Esophagus squamous epithelium (tissue), 5 donors: ENCODE measurements at places on chromosomes 11 and 22.

DNA sequence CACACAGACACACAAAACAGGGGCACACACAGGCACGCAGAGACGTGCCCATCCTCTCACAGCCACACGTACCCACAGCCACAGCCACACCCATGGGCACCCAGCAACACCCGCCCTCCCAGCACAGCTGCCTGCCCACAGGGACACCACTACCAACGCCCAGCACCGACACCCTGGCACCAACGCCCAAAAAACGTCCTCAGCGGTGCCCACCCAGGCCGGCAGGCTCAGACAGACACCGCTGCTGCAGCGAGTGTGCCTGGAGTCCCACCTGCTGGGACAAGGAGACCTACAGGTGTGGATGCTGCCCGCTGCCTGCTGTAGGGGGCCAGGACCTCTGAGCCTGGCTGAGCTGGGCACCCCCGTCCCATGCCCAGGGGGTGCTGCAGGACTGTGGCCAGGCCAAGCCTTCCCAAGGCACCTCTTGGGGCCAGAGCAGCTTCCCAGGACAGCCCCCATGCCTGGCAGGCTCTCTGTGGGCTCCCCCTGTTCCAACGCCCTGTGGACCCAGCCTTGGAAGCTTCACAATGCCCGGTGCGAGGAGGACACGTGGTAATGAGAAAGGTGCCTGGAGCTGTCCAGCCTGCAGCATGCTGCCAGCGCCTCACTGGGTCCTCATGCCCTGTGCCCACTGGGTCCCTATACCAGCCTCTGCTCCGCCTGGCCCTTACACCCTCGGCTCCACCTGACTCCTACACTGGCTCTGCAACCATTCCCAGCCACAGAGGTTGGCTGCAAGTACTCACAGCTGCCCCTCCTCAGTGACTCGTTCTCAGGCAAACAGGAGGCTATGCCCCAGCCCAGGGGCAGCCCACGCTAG is 45.8 kb upstream of the TH start:
- DNase-seq, result no peak

- no peak for DNase-seq
Observed at GRCh38 chr11:44661311-44661717, 65.4 kb upstream of the TSPAN18 start.

DNA sequence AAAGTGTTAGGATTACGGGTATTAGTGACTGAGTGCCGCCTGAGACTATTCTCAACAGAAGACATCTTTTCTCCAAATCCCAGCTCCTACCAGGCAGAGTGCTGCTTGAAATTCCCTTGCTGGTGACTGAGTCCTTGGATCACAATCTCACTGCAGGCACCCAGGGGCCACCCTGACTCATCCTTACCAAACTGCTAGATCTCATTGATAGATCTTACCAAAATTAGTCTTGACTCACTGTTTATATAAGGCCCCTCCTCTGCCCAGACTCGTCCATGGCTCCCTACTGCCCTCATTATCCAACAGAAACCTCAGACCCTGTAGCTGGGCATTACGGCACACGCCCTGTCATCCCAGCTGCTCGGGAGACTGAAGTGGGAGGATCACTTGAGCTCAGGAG is 14.7 kb downstream of the TBC1D10A start:
- DNase-seq, result no peak

DNA sequence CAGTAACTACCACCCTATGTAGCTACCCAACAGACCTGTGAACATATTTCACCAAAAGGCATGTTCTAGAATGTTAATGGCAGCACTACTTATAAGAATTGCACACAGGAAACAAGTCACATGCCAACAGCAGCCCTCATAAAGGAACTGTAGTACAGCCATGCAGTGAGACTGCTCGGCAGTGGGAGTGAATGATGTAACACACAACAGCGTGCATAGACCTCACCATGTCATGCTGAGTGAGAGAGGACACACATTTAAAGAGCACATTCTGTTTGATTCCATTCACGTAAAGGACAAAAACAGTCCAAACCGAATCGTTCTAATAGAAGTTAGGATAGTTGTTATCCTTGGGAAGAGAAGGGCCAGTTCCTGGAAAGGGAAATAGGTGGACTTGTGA is 27.2 kb upstream of the KIRREL3 start:
- no peak for DNase-seq

DNA sequence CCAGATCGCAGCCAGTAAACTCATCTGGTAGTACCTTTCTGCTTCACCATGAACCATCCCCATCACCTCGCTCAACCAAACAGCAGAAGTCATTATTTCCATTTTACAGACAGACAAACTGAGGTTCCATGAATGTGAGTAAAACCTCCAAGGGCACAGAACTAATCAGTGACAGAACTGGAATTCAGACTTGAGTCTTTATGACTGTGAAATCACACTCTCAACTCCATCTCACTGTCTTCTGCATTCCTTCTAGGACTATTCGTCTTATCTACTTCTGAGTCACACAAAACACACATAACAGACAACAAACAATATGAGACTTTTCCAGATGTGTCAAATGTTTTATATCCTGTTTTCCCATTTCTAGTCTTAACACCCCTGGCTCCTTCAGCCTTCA is 9.3 kb upstream of the NUP50 start:
- DNase-seq, result no peak

DNA sequence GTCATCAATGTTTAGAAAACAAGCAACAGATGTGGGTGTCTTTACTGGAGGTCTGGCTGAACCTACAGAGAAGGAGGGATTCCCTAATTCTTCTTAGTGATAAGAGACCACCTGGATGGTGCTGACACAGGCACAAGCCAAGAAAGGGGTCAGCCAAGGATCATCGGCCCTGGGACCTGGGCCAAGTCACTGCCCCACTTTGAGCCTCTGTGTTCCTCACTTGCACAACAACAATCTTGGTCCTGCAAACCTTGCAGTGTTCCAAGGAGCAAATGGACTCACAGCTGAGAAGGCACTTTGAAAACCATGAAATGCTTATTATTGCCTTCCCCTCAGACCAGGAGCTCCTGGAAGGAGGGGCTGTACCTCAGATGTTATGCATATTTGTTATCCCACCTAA is 7.0 kb upstream of the KCNE3 start:
- DNase-seq, result no peak

DNA sequence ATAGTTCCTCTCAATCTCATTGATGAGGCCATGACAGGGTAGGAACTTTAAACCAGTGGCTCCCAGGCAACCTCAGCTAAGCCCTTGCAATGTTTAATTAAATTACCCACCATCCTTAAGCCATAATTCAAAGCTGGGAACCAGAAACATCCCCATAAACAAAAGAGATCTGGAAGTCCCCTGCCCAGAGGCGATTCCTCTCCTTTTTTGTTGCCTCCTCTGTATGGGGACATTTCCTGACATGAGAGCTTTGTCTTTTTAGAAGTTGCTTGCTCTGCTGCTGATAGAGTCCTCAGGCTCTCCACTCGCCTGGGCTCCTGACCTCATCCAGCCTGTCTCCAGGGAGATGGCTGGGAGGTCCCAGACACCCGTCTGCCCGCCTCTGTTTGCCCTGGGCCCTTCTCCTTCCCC is 3.2 kb downstream of the DTX4 start:
- DNase-seq, result no peak

GRCh38 chr11:30422447-30423278 is 99.8 kb downstream of the ARL14EP start:
- DNase-seq, result no peak

DNA sequence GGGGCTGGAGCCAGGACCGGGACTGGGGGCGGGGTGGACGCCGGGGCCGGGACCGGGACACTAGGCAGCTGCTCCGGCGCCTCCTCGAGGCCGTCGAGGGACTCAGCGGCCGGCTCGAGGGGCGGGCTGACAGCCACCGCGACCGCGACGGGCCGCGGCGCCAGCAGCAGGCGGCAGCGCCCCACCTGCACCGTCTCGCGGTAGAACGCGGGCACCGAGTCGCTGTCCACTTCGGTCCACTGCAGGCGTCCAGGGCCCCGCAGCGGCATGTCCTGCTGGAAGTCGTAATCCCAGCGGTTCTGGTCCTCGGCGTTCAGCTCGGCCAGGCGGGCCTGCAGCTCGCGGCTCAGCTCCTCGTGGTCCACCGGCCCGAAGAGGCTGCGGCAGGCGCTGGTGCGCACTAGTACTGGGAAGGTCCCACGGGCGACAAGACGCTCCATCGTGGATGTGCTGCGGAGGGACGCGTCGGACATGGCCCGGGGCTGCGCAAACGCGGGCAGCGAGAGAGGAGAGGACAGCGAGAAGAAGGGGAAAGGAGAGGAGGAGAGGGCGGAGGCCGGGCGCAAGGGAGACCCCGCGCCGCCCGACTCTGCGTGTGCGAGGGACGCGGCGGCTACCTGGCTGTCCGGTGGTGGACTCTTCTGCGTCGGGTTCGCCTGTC is 428 bp downstream of the CDKN1C start:
- no peak for DNase-seq

- DNase-seq, result no peak
Observed at GRCh38 chr22:38240734-38241252, 32.0 kb downstream of the TMEM184B start.

- DNase-seq, result no peak
Observed at GRCh38 chr11:105046898-105047579, 1.9 kb upstream of the CARD16 start.

DNA sequence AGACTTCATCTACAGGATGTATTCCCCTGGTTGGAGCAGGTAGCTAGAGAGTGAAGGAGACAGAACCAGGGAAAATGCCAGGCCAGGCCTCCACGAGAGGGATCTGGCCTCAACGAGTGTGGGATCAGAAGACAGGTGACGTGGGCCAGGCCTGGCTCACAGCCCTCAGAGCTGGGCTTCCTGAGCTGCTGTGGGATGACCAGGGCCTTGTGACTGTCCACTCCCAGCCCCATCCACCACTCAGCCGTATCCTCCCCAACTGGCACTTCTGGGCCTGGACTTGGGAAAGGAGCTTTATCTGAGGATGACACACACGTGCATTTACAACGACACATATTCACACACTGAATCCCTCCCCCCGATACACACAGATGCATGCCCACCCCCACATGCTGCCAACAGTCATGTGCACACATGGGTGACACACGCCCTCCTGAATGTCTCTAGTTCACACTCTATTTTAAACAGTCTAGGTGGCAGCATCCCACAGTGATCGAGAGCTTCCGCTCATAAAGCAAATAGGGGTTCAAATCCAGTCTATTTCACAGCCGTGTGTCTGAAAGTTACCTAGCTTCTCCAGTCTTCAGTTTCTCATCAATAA is 93.1 kb downstream of the TP53I11 start:
- no peak for DNase-seq

DNA sequence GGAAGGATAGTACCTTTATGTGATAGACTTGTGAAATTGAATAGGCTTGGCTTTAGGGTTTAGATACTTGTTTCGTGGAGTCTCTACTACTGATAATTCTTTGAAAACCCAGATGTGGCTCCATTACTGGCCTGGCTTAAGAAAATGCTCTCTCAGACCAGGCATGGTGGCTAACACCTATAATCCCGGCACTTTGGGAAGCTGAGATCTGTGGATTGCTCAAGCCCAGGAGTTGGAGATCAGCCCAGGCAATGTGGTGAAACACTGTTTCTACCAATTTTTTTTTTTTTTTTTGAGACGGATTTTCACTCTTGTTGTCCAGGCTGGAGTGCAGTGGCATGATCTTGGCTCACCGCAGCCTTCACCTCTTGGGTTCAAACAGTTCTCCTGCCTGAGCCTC is 40.9 kb downstream of the ATG13 start:
- DNase-seq, result no peak

DNA sequence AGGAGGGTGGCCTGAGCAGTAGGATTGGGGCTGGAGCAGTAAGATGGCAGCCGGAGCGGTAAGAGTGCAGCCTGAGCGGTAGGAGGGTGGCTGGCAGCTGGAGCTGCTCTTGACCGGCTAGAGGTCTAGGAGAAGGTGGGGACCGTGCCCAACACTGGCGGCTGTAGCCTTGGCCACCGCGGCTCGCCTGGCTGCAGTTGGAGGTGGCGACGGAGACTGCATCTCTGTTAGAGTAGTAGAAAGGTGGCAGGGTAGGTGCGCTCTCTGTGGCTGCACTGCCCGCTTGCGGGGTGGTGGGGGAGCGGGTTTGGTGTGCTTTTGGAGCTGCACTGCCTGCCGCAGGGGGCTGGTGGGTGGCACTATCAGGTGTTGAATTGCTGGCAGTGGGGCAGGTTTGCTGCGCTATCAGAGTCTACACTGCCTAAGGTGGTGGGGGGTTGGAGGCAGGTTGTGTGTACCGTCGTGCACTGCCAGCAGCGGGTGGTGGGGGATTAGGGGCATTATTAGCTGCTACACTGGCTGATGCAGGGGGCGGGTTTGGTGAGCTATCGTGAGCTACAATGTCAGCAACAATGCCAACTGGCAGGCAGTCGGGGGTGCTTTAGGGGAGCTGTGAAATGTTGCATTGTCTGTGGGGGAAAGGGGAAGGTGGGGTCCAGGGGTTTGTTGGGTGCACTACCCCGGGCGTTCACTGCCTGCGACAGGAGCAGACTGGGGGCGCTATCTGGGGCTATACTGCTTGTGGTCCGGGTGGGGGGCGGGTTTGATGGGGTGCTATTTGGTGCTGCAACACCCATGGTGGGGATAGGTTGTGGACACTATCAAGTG is 4461.3 kb upstream of the OR11H1 start:
- DNase-seq, result no peak

DNA sequence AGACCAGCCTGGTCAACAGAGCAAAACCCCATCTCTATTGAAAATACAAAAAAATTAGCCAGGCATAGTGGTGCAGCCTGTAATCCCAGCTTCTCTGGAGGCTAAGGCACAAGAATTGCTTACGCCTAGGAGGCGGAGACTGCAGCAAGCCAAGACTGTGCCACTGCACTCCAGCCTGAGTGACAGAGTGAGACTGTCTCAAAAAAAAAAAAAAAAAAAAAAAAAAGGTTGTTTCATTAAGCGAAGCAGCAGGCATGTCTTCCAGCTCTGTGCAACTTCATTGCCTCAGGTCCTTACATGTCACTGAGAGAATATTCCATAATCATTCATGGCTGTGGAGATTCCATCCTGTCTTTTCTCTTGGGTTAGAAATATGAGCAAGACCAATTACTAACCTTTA is 16.9 kb downstream of the GAB2 start:
- DNase-seq, result no peak

DNA sequence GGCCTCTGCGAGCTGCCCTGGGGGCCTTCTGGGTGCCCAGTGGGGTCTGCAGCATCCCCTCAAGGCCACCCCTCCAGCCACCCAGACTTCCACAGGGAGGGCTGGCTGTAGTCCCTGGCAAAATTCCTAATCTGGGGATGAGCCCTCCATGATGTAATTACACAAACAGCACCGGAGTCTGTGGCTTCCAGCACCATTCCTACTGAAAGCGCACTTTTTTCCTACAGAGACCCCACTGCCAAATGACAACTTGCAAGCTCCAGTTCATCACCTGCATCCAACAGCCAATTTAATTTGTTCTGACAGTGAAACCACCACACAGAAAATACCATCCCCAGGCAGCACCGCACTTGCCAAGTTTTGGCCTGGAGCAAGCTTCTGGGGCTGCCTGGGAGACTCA is 70.4 kb downstream of the TRMU start:
- no peak for DNase-seq

- no peak for DNase-seq
Observed at GRCh38 chr11:1303973-1304372, 5.5 kb downstream of the TOLLIP start.

GRCh38 chr22:23570681-23571080 is 9.4 kb downstream of the IGLL1 start:
- no peak for DNase-seq
